ENCODE measurements at places on chromosomes 5 and 9.
A peak's percentile ranks its signal among the peaks of the same experiment; 100 is the strongest.

- DNase-seq: no peak
These were observed 109.3 kb upstream of the HAND1 start for GRCh38 chr5:154587123-154588026.

DNA sequence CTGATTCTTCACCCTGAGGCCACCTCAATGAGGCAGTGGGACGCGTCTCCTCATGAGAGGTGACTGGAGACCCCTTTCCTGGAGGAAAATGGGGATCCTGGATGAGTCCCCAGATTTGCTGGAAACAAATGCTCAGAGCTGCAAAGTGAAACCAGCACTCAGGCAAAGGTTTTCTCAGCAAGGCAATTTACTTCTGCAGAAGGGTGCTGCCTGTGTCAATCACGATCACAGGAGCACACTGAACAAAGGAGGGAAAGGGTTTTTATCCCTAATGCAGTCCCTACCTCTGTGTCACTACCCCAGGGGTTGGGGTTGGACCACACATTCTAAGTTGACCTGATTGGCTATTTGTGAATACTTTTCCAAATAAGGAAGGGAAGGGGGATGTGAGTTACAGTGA is 69.9 kb upstream of the CDK20 start:
- no peak for DNase-seq

- no peak for DNase-seq
These were observed 69.6 kb upstream of the CACNA1B start for GRCh38 chr9:137807721-137808703.

DNA sequence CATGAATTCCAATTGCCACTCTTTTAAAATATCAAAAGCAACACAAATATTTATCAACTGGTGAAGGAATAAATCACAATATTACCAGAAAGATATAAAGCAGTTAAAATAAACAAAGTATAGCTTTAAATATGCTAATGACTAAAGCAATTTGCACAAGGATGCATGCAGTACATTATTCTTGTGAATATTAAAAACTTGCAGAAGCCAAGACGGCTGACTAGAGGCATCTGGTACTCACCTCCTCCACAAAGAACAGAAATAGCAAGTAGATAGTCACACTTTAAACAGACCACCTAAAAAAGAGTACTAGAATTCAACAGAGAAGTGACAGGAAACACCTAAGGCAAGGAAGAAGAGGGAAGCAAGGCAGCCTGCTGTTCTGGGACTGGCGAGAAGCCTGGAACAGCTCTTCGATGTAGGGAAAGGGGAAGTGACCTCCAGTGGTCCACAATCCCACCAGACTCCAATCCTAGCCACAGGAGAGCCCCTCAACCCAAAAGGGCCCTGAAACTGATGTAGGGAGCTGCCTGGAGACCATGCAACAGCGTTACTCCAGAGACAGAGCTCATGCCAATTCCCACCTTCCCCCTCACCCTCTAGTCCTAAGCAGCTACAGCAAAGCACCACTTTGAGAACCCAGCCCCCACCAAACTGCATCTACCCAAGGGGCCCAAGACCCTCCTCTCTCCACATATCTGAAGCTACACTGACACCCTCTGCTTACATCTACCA is 86.3 kb downstream of the LPAR1 start:
- DNase-seq: no peak

GRCh38 chr9:125977223-125977622 is 230.1 kb downstream of the PBX3 start:
- DNase-seq: no peak

- no peak for DNase-seq
These were observed 17.5 kb downstream of the TLE1 start for GRCh38 chr9:81671880-81672280.

DNA sequence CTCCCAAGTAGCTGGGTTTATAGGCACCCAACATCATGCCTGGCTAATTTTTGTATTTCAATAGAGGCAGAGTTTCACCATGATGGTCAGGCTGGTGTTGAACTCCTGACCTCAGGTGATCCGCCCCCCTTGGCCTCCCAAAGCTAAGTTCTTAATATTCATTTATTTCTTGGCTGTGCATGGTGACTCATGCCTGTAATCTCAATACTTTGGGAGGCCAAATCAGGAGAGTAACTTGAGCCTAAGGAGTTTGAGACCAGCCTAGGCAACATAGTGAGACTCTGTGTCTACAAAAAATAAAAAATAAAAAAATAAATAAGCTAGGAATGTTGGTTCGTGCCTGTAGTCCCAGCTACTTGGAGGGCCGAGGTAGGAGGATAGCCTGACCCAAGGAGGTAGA is 587.1 kb upstream of the FTMT start:
- DNase-seq: no peak

- DNase-seq: no peak
These were observed 70.6 kb upstream of the PTPN3 start for GRCh38 chr9:109568568-109569210.

GRCh38 chr5:34519489-34520220 is 136.5 kb upstream of the RAI14 start:
- no peak for DNase-seq

GRCh38 chr5:79464695-79465332 is 49.1 kb downstream of the HOMER1 start:
- DNase-seq: no peak

DNA sequence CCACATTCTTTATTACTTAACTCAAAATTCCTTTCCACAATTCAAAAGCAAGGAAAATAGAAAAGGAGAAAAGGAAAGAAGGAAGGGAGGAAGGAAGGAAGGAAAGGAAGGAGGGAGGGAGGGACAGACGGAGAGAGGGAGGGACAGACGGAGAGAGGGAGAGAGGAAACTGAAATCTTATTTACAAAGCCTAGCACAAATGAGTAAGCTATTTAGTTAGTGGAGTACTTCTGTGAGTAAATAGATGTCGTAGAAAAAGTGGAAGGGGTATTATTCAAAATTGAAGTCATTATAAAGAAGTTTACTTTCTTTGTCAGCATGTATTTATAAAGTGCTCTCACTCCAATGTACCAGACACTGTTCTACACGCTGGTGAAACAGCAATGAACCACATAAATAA is 177.9 kb downstream of the CETN3 start:
- no peak for DNase-seq

GRCh38 chr5:28542987-28543386 is 1504.6 kb upstream of the CDH9 start:
- no peak for DNase-seq

- no peak for DNase-seq
These were observed 942 bp downstream of the PHF2 start for GRCh38 chr9:93577078-93577974.

GRCh38 chr9:109935406-109936087 is 155.5 kb downstream of the PALM2AKAP2 start:
- no peak for DNase-seq

DNA sequence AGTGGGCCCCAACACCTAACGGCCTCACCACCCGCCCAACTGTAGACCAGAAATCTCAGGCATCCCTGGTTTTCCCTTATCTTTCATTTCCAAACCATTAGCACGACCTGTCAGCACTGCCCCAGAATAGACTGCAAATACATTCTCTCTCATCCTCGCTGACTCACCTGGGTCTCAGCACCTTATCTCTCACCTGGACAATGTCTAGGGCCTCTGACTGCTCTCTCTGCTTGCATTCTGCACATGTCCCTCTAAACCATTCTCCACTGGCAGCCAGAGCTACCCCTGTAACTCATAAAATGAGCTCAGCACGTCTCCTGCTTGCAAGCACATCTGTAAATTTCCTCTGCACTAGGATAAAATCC is 12.7 kb downstream of the CKMT2 start:
- no peak for DNase-seq

DNA sequence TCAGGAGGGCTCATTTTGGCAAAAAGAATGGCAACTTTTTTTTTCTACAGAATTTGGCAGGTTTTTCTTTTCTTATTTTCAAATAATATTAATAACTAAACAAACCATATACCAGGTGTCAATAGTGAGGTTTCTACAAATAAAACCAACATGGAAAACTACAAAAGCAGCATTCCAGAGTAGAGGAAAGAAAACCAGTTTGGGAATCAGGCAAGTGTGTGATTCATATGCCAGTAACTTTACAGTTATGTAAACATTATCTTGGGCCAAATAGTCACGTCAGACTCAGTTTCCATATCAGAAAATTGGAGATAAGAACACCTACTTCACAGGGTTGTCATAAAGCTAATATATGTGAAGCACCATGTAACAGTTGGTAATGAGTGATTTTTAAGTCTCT is 51.7 kb downstream of the FBXW11 start:
- DNase-seq: no peak

- DNase-seq: peak; percentile 32
These were observed 226.5 kb upstream of the MAP3K1 start for GRCh38 chr5:56588636-56589480.

- DNase-seq: no peak
These were observed 36.4 kb upstream of the IPPK start for GRCh38 chr9:92706218-92706940.

GRCh38 chr5:32042551-32042961 is 131.6 kb downstream of the GOLPH3 start:
- no peak for DNase-seq

DNA sequence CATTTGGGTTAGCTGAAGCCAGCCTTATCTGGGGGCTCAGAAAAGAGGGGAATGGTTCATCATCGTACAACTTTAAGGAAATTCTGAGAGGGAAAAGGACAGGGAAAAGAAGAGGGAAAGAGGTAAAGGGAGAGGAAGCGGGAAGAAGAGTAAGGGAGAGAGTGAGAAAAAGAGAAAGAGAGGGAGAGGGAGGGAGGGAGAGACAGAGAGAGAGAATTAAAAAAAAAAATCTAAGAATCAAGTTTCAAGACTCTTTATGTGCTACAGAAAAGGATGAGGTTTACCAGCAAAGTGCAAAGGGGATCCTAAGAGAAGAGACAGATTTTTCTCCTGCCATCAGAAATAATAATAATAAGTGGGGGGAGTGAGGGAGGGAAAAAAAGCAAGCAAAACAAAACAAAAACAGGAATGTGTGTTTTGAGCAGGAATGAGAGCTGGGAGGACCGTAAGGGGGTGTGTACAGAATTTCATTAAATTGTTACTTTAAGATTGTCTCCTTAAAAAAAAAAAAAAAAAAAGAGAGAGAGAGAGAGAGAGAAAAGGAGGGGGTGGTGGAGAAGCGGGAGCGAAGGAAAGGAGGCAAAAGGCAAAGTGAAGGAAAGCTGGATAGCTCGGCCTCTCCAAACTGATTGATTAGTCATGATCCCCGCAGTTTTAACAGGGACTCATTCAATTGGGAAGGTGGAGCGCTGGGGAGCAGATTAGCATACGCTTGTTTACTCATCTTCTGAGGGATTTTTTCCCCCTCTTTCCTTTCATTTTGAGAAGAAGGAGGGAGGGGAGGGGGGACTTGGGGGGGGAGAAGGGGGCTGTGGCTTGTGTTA is 438 bp upstream of the PAPPA start:
- DNase-seq: no peak

GRCh38 chr5:67792891-67793290 is 422.7 kb upstream of the PIK3R1 start:
- no peak for DNase-seq

DNA sequence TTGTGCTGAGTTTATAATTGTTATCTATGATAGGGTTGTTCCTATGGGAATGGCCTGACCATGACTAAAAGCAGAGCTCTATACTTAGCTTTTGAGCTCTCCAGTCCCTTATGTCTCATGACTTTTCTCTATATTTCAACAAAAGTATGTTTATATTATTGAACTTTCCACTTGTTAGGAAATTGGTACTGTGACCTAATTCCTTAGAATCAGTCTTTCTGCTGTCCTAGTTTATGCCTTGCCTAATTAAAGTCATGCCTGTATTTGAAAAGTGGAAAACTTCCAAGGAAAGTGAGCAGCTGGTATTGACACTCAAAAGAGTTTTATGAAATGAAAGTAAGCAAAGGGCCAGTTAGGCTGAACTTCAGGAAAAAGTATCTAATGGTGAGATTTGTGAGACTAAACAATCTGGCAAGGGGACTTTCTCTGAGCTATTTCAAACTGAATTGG is 68.6 kb downstream of the XRCC4 start:
- no peak for DNase-seq

DNA sequence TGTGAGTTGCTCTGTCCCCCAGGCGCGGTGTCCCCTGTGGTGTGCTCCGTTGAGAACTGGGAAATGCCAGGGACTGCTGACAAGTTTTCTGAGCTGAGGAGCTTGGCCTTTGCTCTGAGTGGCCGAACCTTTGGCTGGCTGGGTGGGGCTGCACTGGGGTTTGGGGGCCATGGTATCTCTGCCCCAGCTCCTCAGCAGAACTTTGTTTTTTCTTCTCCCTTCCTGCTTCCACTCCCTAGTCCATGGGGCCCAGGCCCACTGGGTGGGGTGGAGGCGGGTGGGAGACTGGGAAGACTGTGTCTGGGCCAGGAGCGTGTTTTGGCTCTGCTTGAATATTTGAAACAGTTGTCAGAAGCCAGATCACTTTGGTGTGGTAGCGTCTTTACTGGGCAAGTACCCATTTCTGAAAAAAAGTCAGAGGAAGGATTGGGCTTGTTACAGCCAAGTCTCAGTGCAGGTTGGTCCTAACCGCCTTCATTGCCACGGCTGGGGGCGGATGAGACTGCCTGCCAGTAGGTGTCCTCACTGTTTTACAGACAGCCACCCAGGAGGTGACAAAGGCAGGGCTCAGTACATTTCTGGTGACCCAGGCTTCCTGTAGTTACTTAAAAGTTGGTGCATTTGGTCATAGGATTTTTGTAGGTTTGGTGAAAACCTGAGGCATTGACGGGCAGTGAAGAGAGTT is 92.7 kb downstream of the DAB2IP start:
- DNase-seq: peak; percentile 6

DNA sequence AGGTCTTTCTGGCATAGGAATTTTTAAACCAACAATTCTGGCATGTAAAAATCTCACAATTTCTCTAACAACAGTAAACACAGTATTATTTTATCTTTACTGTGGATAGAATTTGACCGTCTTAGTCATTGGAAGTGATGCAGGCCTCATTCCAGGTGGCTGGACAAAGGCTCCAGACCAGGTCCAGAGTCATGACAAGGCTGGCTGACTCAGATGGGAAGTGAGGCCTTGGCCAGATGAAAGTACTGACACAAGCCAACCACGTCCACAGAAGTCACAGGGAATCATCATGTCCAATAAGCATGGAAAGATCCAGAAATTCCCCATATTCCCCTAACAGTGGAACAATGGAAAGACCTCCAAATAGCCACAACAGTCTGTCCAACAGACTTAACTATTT is 12.4 kb downstream of the SPOCK1 start:
- no peak for DNase-seq

GRCh38 chr5:54639621-54640020 is 122.1 kb downstream of the SNX18 start:
- no peak for DNase-seq

Data from CD8-positive, alpha-beta T cell (primary cell).